Left lung (tissue), 14 donors: ENCODE measurements at places on chromosomes 1 and 21.
A peak's percentile ranks its signal among the peaks of the same experiment; 100 is the strongest.

GRCh38 chr1:229230893-229231753 lies 39.8 kb upstream of the RAB4A start:
- no peak for DNase-seq

GRCh38 chr1:234958066-234958705 lies 170.5 kb downstream of the TOMM20 start:
- DNase-seq: no peak

GRCh38 chr1:50418600-50419109 lies 4.6 kb downstream of the DMRTA2 start:
- DNase-seq: no peak

DNA sequence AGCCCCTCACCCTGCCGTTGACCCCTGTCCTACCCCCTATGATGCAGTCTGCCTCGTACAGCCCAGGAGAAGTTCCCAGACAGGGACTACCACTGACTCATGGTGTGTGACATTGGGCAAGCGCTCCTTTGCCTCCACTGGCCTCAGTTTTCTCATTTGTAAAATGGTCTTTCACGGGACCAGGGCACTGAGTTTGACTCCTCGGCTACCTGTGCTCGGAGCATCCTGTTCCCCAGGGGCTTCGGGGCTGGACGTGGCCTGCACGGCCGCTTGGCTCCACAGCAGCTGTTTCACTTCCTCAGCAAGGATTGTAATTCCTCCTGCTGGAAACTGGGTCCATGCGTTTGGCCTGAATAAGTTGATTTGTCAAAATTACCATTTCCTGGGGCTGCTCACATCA lies 277.3 kb downstream of the MATN1 start:
- no peak for DNase-seq

DNA sequence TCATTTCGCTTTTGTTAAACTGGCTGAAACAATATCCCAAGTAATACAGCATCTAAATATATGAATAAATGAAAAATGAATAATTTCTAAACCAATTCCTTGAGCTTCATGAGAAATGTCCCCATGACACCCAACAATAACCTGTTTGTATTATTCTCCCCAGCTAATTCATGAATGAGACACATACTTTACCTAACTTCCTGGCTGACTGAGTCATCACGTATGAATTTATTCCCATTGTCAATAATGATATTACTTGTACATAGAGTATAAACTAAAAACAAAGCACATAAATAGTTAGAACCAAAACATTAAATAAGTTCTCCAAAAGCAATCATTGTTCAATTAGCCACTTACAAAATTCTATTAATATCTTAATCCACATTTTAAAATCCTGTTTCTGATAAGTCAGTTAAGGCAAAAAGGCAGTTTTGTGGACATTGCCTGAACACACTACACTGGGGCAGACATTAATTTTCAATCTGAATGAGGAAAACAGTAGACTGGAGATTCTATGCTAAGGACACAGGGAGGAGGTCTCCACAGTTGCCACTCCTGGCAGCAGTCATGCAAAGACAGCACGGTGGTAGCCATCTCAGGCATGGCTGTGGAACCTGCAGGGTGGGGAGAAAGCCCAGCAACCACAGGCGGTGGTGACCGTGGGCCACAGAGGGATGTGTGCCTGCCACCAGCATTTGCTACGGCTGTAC lies 48.2 kb downstream of the SLC9C2 start:
- DNase-seq: no peak

DNA sequence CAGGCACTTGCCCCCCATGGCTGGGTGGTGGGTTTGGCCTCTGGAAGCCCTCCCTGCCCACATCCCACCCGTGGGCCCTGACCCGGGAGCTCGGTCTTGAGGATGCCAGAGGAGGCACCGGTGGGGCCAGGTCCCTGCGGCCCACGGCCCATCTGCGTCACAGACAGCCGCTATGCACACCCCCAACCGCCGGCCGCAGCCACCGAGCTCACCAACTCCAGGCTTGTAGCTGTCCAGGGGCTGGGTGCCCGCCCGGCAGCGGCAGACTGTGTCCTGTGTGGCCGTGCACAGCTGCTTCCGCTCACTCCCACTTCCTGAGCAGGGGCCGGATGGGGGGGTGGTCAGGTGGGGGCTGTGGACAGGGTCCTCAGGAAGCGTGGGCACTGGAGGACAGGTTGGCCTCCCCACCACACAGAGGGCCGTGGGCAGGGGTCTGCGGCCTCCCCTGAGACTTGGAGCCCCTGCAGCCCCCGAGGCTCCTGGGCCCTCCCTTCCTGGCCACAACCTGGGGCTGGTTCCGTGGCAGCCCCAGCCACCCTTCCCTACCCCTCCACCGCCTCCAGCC lies 1.1 kb downstream of the TNFRSF4 start:
- DNase-seq: no peak

DNA sequence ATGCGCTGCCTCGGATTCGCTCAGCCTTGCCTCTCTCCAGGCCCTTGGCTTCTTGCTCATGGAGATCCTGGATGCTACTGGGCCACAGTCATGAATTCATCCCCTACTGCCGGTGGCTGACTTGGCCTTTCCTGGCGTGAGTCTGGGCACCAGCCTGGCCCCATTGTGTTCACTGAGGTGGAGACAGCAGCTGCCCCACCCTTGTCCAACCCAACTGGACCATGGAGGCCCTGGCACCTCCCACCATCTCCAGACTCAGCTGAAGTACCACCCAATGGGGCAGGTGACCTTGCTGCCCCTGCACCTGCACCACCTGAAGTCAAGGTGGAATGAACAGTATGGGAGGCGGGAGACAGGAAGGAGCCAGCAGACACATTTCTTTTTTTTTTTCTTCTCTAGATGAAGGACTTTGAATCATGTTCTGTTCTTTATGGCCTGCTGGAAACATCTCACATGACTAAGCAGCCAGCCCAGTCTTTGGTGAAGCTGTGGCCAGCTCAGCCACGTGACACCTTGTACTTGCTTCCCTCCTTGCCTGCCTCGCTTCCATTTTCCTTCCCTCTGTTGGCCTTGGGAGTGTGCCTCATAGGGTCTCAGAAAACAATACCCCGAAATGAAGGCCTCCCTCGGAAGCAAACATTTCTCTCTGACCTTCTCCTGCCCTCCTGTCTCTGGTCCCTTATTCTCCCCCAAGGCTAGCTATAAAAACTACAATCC lies 3.8 kb upstream of the SLC30A2 start:
- DNase-seq: no peak

DNA sequence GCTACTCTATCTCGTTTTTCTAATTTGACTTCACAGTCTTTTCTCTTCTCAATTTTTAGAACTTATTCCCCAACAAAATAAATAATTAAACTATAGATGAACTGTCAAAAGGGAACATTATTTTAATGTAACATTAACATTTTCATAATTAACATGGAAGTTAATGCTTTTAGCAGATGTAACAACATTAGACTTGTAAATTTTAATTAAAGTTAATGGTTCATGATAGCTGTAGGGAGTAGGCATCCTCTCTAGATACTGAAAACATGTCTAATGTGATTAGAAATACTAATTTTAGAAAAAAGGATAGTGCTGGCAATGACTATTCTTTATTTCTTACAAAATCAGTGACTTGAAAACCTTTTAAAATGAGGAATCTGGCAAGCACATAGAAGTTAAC lies 32.1 kb upstream of the NEK7 start:
- DNase-seq: no peak

GRCh38 chr1:9439074-9439761 lies 100.0 kb upstream of the SLC25A33 start:
- no peak for DNase-seq

DNA sequence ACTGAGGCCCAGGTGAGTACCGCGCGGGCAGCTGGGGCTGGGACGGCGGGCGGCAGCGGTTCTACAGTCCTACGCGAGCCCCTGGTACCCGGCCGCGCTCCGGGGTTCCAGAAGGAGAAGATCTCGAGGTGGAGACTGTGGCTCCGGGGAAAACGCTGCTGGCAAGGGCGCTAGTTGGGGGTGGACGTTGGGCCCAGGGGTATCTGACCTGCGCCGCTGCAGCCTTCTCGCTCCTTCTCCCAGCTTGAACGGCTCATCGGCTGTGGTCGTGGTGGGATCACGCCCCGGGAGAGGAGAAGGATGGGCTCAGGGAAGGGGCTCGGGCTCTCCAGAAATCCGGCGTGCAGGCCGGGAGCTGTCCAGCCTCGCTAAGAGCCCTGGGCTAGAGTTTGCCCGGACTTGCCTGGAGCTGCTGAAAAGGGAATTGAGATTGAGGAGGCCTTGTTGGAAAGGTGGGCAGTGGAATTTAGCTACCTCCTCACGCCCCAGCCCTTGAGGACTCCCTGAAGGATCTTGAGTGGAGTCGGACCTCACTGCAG lies 1.1 kb upstream of the POU3F1 start:
- no peak for DNase-seq

- no peak for DNase-seq
Measured at GRCh38 chr1:22447621-22448111, 4.0 kb upstream of the ZBTB40 start.

- no peak for DNase-seq
Measured at GRCh38 chr1:232813760-232814159, 8.5 kb downstream of the MAP10 start.

- no peak for DNase-seq
Measured at GRCh38 chr1:219265026-219265515, 91.4 kb downstream of the LYPLAL1 start.

- no peak for DNase-seq
Measured at GRCh38 chr1:214029796-214030195, 42.0 kb downstream of the PROX1 start.

DNA sequence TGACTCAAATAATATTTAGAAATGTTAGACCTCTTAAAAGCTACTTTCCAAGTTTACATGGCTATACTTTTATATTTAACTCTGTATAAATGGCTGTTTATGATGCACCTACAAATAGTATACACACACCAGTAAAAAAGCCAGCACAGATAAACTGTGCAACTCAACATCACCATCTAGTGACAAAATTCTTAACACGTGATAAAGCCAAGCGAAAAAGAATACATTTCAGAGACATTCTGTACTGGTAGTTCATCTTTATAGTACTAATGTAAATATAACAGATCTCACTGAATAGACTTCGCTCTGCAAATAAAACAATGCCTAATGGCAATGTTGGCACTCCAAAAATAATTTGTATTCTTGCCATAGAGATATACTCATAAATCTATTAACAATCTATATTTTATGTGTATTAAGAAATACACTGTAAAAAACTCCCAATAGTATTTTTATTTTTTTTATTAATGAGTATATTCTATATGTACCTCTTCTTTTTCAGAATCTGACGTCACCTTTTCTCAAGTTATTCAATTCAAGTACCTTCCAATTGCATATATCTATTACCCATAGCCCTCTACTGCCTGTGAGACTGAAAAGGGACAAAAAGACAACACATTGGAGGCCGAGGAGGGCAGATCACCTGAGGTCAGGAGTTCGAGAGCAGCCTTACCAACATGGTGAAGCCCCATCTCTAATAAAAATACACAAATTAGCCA lies 100.2 kb downstream of the DPYD start:
- DNase-seq: peak; percentile 20

DNA sequence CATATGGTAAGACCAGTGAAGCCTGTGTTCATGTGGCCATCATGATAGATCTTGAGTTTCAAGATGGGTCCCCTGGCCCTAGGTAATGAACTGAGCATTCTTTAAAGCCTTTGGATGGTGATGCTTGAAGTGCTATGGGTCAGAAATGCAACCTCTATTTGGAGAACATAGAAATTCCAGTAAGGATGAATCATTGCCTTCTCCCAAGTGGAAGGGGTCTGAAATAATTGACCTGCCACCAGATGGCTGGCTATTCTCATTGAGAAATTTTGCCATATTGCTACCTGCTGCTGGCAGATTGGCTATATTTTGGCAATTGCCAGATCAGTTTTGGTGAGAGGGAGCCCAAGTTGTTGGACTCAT lies 739 bp upstream of the IFI6 start:
- DNase-seq: no peak

GRCh38 chr1:245332513-245332912 lies 177.7 kb downstream of the KIF26B start:
- DNase-seq: no peak

DNA sequence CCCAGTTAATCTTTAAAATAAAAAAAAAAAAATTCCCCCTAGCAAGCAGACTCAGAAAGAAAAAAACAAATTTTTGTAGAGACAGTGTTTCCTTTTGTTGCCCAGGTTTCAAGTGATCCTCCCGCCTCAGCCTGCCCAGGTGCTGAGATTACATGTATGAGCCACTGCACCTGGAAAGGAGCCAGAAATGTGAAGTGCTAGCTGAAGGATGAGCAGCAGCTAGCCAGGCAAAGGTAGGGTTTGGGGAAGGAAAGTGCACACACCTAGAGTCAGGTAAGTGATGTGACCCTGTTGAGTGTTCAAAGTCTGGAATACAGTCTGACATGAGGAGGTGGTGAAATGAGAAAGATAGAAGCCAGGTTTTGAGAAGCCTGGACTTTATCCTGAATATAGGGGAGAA lies 1.7 kb downstream of the AKR1A1 start:
- DNase-seq: peak; percentile 54

DNA sequence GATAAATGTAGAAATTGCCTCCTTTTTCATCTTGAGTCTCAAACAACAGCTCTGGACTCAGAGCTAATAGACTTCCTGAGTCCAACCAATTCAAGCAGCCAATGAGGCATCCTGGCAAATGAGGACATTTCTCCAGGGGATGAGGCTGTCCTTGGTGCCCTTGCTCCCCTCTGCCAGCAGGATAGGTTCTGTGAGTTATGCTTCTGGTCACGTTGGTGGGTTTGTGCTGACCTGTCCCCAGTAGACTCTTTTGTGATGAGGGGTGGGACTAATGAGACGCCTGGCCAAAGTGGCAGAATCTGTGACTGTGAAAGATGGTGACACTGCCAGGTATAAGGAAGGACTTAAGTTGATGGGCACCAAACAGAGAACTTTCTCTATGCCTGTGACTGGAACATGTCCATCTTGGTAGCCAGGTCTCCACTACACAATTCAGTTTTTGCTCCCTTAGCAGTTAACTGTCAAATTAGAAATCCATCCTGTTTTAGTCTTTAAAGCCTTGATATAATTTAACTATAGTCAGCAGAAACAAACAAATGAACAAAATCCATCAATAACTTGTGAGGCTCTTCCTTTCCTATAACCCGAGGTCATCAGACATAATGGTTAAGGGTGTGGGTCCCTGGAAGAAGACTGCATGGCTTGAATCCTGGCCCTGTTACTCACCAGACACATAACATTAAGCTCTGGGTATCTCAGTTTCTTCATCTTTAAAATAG lies 35.7 kb upstream of the THEM4 start:
- no peak for DNase-seq

GRCh38 chr1:208923456-208923855 lies 660.1 kb upstream of the CAMK1G start:
- DNase-seq: no peak

DNA sequence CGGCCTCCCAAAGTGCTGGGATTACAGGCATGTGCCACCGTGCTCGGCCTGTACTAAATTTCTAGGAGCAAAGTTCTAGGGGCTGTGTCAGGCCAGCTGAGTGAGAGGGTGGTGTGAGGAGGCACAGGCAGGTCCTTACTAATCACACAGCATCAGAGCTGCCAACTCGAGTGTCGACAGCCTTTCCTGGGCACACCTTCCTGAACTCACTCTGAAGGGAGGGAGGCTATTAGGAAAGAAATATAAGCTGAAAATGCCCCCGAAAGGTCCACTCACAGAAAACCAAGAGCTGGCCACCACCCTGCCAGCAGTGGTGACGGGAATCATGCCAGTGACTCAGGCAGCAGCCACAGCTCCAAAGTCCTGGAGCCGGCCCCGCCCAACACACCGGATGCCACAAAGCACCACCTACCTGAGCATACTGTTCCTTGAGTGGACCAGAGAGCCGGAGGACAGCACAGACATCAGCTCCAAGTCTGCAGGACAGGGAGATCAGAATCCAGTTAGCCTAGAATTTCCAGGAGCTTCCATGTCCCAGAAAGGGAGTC lies 4.5 kb downstream of the PMVK start:
- peak; percentile 89 for DNase-seq

- DNase-seq: no peak
Measured at GRCh38 chr1:111157431-111157830, 17.4 kb downstream of the CEPT1 start.

- peak; percentile 61 for DNase-seq
Measured at GRCh38 chr21:46551636-46552241, 53.1 kb downstream of the S100B start.
